Activated naive CD4-positive, alpha-beta T cell treated with Interleukin-2 at 50 U/mL for 16 hours (primary cell): ENCODE measurements at places on chromosomes 4 and X.

GRCh38 chr4:136124251-136124745, 1408.0 kb downstream of the PCDH18 start:
- DNase-seq: no peak

GRCh38 chr4:151325111-151325948, at the start of gene SH3D19:
TSS of gene SH3D19 (minus strand) at chr4:151325605. CDS start at chr4:151325352, 253 bp downstream.
- no peak for DNase-seq

DNA sequence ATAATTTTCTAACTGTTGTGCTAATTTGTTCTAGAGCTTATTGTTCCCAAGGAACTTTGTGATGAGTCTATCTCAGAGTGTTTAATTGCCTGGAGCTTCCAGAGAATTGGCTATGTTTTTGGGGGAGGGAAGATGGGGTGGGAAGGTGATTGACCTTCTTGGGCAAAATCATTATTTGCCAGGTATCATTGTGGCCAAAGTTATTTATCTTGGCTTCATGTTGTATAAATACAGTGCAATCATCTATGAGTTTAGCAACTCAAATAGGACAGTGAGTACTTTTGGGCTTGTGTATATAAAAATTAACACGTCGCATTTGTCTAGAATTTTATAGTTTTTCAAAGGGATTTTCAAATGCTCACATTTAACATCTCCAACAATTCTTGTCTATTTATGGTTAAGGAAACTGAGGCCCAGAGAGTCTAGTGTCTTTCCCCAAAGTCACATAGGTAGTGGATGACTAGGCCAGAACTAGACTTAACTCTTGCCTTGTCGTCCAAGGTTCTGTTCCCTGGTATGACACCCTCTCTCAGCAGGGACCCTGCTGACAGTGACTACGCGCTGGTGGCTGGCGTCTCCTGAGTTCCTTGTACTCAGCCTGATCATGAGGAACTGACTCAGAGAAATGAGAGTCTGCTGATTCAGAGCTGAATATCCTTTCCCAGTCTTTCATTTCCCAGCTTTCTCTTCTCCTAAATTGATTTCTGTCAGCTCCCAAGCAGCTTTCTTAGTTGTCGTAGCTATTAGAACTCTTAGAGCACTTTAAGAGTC, 27.7 kb downstream of the FNIP2 start:
- DNase-seq: no peak

DNA sequence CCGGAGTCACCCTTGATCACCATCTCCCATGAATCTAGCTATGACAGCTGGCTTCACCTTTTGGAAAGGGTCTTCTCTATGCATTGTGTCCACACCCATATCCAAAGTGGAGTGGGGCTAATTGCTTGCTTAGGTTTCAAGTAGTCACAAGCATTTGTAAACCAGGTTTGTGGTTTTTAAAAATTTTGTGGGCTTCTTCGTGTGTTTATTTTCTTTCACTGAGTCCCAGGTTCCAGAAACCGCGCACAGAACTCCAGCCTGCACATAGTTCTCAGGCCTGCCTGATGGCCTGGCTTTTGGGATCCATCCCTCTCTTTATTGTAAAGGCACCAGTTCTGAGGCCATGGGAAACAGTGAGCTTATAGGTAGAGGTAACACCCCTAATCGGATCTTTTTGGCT, 70.2 kb upstream of the TLR3 start:
- no peak for DNase-seq

DNA sequence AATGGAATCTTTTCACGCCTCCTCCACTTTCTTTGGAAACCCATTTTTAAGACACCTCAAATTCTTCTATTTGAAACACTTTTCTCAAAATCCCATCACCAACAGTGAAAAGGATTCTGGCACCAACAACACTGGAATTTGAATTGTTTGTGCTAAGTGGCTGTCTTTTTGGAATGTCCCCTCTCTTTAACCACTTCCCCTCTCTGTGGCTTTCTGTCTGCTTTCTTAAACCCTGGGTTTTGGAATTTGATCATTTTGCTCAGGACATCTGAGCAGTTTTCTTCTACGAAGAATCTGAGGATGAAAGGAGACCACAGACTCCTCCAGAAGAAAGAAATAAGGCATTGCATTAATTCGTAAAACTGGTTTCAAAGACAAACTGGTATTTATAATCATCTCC, 89.0 kb downstream of the MXRA5 start:
- no peak for DNase-seq

- no peak for DNase-seq
Observed at GRCh38 chr4:153452658-153453378, 13.3 kb upstream of the TMEM131L start.

DNA sequence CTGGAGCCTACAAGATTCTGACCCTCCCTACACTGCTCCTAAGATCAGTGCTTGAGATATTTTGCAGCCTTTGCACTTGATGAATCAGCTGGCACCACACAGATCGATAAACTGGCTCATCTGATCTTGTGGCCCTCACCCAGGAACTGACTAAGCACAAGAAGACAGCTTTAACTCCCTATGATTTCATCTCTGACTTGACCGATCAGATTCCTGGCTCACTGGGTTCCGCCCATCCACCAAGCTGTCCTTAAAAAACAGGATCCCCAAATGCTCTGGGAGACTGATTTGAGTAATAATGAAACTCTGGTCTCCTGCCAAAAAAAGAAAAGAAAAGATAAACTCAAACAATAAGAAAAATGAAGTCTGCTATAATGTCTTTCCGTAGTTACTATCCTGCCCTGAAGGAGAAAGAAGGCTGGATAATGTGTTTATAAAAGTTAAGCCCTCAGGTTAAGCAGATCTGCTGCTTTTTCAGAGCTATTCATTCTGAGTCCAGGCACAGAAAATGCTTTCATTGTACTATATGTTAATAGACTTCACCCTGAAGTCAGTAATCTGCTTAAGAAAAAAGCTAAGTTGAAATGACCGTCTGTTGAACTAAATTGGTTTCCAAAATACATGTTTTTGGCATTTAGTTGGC, 795.2 kb downstream of the TRIML1 start:
- DNase-seq: no peak
